ENCODE measurements at places on chromosomes 7 and 10. TPM values are rescaled to one million over a fixed set of nuclear protein-coding genes. Genes with fewer than 3 reads are reported as not detected.

DNA sequence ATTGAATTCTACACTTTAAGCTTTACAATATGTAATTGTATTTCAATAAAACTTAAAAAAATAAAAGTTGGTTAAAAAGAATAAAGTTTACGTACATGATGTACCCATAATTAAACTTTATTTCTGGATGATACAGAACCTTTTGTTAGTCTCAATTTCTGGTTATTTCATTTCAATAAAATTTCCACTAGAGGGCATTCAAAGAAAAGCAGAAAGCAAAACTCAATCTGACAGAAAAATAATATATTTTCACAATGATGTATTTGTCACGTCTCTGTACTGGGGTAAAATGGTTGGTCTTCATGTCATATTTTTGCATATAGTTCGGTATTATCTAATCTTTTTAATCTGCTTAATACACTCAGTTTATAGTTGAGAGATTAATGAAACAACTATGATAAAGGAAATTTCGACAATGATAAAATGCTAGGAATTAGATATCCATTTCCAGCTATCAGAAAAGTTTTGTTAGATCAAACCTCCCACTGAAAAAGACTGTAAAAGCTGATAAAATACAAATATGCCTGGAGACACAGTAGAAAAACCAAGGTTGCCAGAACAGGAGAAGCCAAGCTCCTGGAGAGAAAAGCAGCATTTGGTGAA is 27.4 kb downstream of the ASZ1 start:
- H3K27me3 ChIP-seq, result no peaks in the 10 kb centered on the region
- H3K36me3 ChIP-seq, result no peaks in the 10 kb centered on the region
- no peaks in the 10 kb centered on the region for H3K4me1 ChIP-seq
- H3K27ac ChIP-seq, result no peak overlapping the region
- no peak overlapping the region for H3K4me3 ChIP-seq

Gene AKR1C4
- not detected for polyA plus RNA-seq

Gene CNNM1
- polyA plus RNA-seq, result not detected

Gene ACADSB
- 6.0 TPM for polyA plus RNA-seq

DNA sequence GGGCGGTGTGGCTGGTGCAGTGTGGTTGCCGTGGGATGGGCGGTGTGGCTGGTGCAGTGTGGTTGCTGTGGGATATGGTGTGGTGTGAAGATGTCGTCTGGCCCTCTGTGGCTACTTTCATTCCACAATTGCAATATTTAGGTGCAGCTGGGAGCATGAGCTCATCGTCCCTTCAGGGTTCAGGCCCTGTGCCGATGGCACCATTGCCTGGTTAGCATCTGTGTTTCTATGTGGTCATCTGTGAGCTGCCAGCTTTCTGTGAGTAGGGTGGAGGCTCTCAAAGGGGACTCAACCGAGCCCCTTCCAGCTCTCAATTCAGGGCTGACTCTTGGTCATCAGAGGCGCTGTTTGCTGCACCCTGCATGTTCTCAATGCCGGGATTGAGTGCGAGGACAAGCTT is 3.6 kb downstream of the ADGRA1 start:
- H3K4me3 ChIP-seq, result no peak overlapping the region
- no peak for DNase-seq
- peaks cover 2% of the 10 kb centered on the region for H3K27me3 ChIP-seq
- H3K4me1 ChIP-seq, result peaks cover 7% of the 10 kb centered on the region
- H3K36me3 ChIP-seq, result no peaks in the 10 kb centered on the region

Gene TMEM229A
- polyA plus RNA-seq, result not detected

DNA sequence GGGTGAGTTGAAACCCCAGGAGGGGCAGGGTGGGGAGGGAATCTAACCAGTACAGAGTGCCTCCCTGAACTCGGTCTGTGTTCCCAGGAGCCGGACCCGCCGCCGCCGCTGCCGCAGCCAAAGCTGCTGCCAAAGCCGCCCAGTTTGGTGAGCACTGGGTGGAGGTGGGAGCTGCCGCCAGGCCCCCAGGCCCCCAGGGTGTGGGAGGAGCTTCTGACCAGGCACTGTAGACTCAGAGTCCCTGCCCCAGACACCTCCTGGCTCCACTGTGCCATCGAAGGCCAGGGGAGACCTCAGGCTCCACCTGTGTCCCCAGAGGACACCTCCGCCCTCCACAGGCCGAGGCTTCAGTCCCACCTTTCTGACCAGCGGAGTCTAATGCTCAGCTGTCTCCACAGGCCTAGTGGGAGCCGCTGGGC is 20.4 kb upstream of the LIMK1 start:
- H3K36me3 ChIP-seq, result no peaks in the 10 kb centered on the region
- peaks cover 19% of the 10 kb centered on the region for H3K4me1 ChIP-seq
- DNase-seq, result no peak
- H3K27me3 ChIP-seq, result peaks cover 18% of the 10 kb centered on the region
- no peak overlapping the region for H3K27ac ChIP-seq
- no peak overlapping the region for H3K4me3 ChIP-seq
